ENCODE measurements at places on chromosomes 2 and 18.
A peak's percentile ranks its signal among the peaks of the same experiment; 100 is the strongest.

- DNase-seq, result no peak
Observed at GRCh38 chr2:36675579-36676282, 20.8 kb upstream of the VIT start.

DNA sequence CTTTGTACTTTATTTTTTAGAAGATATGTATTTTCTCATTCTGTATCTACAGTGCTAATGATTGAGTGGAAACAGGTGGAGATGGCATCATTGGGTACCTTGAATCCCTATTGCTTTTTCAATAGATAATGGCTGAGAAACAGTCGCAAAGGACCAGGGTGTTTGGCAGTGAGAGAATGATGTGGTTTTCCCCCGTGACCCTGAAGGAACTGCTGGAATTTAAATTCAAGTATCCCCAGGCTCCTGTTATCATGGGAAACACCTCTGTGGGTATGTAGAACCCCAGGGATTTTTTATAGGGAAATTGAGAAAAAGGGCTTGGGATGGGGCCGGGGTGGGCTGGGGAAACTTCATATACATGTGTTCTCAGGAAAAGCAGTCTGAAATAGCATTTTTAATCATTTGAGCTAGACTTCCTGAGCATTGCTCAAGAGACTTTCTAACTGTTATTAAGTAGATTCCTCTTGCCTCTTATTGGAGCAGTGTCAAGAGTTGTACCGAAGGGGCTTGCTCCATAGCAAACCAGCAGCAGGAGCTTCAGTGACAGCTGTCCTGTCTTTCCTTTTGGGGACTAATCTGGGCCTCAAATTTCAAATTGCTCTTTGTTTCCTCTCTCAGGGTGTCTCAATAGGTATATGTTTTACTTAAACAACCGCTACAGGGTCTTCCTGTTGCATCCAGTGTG, 18.9 kb downstream of the AOX1 start:
- peak; percentile 57 for DNase-seq

DNA sequence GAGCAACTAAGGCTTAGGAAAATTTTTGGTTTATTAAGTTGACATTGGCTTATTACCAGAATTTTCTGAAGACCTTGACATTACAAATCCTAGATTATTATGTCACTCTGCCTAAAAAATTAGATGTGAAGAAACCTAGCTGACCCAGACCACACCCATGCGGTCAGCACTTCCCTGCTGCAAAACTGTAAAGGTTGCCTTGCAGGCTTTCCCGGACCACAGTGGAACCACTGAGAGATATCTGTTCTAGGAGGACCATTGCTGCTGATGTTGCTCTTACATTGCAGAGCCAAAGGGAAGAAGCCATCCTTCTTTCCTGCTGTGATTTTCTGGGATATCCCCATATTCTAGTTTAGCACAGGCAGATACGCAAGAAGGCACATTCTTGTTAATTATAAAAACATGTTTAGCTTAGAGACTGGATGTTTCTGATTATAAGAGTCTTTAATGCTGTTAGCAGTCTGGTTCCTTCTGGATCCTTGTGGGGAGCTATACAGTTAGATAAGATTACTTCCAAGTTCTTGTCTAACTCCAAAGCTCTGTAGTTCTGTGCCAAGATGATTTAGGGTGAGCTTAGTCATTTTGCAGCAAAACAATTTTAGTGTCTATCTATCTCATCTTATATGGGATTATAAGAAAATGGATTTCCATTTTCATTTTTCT, 70.2 kb downstream of the AOX1 start:
- DNase-seq, result no peak

DNA sequence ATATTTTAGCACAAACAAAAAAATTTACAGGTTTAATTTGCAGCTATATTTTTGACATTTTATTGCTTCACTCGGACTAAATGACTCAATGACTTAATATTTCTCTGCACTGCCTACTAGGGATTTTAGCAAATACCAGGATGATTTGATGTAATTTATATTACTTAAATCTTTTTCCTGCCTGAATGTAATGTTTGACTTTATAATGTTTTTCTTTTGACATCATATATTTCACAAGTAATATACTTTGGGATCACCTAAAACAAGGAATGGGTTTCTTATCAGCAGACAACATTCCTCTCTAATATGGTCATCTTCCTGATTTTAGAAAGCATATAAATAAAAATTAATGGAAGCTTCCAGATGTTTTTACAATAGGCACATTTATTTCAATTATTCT, 253.2 kb upstream of the EPC2 start:
- DNase-seq, result peak; percentile 82

DNA sequence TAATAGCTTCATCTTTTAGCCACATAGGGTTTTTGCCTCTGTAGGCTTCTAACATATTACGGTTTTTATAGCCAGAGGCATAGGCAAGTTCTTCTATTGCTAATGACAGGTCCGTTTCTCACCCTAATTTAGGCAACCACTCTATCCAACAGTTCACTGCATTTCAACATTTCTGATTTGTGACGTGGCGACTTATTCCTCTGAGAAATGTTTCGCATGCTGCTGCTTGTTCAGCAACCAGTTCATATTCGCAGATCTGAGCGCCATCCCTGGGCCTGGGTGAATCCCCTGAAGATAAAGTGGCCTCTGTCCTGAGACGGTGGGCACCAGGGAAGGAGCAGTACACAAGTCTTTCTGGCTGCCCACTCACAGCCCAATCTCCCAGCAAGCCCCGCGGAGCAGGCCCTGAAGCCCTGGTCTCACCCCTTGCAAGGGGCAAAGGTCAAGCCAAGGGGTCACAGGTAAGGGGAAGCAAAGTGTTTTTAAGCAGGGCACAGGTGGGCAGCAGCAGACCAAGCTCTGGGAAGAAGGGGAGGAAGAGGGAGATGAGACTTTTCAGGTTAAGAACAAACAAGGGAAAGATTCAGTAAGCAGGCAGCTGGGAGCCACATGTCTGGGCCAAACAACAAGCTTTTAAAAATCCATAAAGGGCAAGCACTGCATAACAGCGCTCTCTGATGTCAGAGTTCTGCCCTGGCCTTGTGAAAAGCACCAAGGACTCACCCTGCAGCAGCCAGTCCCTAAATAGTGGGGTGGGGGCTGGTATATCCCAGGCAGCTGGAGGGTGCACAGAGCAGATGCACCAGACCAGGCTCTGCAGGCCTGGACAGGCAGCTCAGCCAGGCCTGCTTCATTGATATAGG, 10.8 kb upstream of the COX7A2L start:
- DNase-seq, result no peak

- peak; percentile 96 for DNase-seq
Observed at GRCh38 chr18:21439431-21439846, 161.1 kb downstream of the ESCO1 start.

DNA sequence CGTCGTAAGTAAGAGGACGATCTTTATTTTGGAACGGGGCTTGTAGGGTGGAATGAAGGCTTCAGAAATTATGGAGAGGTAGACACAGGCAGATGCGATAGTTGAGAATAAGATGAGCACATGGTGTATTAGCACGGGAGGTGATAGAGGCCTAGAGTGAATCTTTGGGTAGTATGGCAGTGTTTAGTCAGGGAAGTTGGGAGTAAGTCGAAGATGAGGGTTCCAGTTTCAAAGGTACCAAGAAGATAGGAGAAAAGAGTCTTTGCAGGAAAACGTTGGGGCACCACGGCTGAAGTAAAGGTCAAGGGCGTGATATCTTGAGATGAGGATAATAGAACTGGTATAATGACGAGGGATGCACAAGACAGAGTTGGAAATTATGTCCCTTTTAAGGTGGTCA, 654 bp downstream of the PIK3C3 start:
- no peak for DNase-seq

DNA sequence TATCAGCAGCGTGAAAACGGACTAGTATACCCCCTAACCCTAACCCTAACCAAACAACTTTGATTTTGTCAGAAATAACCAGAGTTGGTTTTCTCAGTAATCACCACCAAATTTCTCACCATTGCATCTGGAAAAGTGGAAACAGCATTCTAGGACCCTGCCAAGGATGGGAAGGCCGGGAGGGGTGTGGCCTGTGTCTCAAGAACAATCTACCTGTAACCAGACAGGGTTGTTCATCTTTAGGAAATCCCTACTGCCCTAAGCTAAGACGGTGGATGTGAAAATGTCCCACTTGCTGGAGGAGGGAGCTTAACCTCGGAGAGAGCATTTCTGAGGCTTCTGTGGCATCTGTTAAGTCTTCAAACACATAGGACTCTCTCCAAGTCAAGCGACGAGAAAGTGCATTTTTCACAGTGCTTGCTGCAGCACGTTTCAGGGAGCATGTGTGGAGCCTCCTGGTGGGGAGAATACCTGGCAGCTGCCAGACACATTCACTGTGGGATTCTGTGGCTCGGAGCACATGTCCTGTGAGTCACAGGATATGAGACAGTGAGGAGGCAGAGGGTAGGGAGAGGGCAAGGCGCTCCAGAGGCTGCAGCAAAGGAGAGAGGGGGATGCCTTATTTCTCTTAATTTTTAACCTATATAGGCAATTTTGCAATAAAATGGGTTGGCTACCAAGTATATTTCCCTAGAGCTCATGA, 207.5 kb downstream of the SPP2 start:
- DNase-seq, result peak; percentile 99

DNA sequence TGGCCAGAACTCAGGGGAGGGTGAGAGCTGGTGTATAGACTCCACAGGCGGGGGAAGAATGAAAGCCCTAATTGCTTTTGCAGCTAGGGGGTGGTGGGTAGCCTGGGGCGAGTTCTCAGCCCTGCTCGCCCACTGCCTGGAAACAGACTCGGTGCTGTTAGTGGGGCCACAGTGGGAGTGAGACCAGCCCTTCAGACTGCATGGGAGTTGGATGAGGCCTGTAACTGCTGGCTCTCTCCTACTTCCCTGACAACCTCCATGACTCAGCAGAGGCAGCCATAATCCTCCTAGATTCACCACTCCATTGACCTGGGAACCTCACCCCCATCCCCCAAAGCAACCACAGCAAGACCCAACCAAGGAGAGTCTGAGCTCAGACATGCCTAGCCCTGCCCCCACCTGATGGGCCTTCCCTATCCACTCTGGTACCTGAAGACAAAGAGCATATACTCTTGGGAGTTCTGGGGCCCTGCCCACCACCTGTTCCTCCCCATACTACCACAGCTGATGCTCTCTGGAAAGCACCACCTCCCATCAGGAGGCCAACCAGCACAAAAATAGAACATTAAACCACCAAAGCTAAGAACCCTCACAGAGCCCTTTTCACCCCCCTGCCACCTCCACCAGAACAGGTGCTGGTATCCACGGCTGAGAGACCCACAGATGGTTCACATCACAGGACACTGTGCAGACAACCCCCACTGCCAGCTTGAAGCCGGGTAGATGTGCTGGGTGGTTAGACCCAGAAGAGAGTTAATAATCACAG, 226.3 kb downstream of the EIPR1 start:
- no peak for DNase-seq

- peak; percentile 79 for DNase-seq
Observed at GRCh38 chr18:44729631-44730101, 49.0 kb downstream of the SETBP1 start.

DNA sequence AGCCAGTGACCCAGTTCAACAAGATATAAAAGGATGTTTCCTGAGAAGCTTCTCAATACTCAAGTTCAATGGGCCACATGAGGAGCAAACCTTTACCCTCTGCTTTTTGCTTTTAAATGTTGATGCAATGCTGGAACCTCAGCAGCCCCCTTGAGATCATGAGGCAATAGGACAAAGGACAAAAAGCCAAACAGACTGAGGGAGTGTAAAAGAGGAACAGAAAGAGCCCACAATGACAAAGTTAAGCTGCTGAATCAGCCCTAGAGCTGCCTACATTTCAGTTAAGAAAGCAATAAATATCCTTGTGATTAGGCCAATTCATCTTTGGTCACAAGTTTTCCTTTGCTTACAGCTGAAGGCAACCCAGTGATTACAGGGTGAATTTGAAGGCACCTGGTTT, 76.9 kb downstream of the MRO start:
- DNase-seq, result no peak

DNA sequence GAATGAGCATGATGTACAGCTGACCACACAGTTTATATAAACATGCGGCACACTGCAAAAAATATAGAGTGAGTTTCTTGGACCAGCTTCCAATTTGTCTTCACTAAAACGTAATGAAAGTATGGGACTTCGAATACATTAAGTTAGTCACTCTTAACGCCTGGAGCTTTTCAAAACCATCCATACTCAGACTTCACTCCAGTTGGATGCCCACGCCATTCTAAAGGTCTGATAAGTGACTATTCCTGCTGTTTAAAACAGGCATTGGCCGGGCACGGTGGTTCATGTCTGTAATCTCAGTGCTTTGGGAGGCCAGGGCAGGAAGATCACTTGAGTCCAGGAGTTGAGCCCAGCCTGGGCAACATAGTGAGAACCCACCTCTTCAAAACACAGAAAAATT, 84.6 kb downstream of the MYL12B start:
- DNase-seq, result no peak

DNA sequence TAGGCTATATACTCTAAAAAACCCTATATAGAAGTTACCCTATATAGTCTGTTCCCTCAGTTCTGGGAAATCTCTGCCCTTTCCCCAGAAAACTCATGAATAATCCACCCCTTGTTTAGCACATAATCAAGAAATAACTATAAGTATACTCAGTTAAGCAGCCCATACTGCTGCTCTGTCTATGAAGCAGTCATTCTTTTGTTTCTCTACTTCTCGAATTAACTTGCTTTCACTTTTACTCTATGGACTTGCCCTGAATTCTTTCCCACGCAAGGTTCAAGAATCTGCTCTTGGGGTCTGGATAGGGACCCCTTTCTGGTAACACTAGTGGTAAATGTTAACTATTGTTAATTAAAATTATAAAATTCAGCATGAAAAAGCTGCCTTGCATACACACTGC, 17.4 kb upstream of the AP1S3 start:
- no peak for DNase-seq

- DNase-seq, result no peak
Observed at GRCh38 chr2:170276056-170276455, 98.1 kb downstream of the MYO3B start.

- DNase-seq, result no peak
Observed at GRCh38 chr2:241296767-241297166, 18.7 kb downstream of the HDLBP start.

DNA sequence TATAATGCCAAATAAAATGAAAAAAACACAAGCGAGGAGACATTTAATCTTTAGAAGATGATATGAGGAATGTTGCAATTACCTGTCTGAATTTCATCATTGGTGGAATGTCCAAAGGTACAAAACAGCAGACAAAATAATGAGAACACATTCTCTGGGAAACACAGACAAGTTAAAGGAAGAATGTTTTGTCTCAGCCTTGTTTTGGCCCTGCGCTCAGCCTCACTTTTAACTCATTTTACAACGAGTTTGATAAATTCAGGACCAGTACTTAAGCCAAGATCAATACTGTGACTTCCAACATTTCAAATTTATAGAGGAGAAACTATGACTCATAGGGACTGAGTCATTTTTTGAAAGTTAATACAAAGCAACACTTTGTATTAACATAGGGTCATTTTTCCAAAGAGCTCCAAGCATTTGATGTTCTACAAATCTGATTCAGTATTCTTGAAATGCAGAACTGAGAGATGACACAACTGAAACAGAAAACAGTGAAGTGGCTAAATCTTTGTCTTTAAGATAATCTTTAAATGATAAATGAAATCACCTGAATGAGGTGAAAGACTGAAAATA, 833.2 kb upstream of the CHAC2 start:
- DNase-seq, result peak; percentile 92

DNA sequence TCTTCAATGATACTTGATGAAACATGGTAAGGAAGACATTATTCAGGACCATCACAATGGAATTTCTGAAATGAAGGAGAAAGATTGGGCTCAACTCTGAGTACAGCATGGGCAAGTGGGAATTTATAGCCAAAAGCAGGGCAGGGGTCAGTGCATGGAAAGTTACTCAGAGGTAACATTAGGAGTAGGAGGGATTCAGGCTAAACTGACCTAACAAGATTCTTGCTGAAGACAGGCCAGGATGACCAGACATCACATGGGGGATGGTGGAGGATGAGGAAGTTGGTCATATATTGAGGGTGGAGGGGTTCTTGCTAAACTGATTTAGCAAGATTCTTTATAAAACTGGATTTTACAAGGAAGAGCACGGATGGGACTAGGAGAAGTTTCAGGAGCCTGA, 489.8 kb downstream of the ADCYAP1 start:
- no peak for DNase-seq

Data from astrocyte (in vitro differentiated cells and primary cell).